ENCODE measurements at places on chromosomes 6 and 20.
A peak's percentile ranks its signal among the peaks of the same experiment; 100 is the strongest.

DNA sequence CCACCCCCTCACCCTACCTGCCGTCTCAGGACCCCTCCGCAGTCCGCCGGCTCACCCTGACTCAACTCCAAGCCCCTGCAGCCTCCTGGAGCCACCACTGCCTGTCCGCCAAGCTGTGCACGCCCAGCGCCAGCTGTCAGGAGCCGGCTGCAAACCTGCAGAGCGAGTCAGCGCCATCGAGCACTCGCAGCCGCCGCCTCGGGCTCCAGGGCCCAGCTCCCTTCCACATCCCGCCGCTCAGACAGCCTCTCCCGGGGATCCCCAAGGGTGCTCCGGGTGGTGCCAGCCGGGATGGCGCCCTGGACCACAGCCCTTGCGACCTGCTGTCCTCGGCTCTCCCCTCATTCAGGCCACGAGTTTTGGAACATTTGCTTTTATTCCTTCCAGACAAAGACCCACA, 4.3 kb downstream of the TNNC2 start:
- DNase-seq = peak; percentile 69

DNA sequence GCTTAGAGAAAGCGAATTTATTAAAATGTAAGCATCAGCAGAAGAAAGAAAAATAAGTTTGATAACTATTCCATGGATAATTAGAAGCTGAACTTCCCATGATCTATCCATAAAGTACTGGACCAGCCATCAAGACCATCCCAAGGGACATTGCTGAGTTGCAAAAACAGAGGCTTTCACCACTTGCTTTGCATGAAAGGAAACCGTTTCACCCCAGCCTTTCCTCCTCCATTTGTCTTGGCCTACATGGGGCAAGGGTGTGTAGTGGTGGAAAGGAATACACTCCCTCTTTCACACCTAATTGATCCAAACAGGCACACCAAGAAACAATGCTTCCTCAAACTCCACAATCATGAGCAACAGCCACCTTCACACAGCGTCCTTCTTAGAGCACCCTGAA, 10.4 kb downstream of the HIVEP2 start:
- DNase-seq = no peak

- DNase-seq = no peak
These were observed 70.1 kb downstream of the ISM1 start for GRCh38 chr20:13291157-13291556.

DNA sequence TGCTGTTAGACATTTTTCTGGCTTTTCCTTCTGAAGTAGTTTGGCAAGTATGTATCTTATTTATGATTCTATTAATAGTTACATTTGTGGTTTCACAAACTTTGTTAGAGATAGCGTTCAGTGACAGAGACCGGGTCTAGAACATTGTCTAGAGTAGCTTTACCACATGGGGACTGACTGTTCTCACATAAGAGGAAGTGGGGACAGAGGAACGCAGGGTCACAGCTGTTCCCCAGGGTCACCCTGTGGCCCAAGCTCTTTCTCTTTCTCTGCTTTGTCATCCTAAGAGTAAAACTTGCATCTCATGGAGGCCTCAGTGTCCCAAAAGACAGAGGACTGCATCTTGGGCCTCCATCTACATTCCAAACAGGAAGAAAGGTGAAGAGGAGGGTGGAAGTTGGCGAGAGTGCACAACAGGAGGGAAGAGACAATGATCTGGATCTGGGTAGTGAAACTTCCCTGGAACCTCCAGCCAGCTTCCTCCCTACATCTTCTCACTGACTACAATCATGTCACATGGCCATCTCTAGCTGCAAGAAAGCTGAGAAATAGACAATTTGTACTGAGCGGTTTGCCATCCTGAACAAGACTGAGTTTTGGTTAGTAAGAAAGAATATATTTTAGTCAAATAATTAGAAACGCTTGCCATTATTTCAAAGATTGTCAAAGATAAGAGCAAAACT, 645.8 kb upstream of the ARID1B start:
- no peak for DNase-seq

DNA sequence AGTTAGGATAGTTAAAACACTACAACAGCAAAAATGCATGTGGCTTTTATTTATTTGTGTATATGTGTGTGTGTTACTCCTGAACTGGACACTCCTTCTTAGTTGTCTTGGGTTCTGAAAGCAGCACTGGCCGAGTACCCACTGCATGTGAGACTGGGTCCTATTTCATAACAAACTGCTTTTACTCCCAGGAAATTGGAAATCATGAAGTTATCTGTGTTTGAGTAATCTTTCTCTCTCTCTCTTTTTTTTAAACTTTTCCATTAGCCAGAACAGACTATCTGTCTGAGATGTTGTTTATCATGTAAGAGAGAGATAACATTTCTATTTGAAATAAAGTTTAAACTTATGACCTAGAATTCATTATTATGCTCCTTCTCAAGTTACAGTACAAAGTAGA, 110.4 kb downstream of the LIN28B start:
- DNase-seq = no peak

DNA sequence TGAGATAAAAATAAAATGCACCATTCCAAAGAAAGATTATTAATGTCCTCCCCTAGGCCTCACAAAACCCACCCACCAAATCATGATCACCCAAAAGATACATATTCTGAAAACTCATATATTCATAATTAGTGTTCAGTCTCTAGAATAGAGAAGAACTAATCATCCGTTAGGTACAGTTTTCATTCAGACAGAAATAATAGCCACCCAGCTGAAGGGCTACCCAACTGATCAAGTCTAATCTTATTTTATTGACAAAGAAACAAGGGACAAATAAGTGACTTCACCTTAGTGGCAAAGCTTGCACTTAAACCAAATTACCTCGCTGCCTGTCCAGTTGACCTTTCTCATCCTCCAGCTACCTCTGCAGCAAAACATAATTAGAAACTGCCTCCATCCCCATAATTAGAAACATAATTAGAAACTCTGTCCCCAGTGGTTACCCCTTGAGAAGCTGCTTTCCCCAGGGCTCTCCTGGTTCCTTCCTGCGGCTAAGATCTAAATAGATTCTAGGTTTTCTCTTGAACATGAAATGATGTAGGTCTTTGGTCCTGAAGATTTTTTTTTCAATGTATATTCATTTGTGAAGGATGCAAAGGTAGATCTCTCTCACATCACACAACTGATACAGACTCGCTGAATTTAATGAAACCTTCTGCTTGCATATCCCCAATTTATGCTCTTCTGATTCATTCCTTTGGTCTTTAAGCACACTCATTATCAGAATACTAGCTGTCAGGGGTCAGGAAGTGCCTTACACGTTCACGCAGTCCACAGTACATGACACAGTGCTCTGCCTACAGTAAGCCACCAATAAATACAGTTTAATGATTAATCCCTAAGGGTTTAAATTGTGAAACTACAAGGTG, 46.3 kb downstream of the HBS1L start:
- DNase-seq = no peak

- no peak for DNase-seq
These were observed 2.9 kb downstream of the KIF25 start for GRCh38 chr6:168000198-168001028.

DNA sequence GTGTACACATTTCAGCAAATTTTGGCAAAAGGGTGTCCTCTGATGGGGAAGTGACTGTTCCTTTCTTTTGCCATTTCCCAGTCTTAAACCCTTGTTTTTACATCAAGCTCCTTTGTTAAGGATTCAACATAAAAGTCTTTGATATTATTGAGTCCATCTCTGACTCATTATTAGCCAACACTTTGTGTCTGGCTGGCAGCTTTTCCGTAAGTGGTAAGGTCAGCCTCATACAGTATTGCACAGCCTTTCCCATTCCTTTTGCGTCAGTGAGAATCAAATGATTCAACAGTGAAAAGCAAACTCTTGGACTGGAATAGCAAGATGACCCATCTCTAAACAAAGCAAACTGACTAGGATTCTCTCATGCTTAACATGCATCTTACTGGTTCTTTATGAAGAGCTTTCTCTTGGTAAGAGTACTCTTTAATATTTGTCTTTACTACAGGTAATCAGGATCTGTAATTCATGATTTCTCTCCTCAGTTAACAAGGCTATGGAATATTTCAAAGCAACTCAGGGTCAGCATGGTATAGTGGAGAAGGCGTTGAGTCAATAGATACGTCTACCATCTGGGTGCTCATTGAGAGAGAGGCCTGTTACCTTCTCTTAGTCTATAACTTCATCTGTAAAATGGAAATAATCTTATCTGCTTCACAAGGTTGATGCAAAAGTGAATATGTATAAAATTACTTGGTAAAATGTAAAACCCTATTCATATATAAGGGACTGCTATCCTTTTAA, 183.6 kb downstream of the PRL start:
- DNase-seq = peak; percentile 96

GRCh38 chr6:119210596-119210995, 132.1 kb upstream of the FAM184A start:
- no peak for DNase-seq

- peak; percentile 1 for DNase-seq
These were observed 129.7 kb downstream of the FAXC start for GRCh38 chr6:99219788-99220187.

DNA sequence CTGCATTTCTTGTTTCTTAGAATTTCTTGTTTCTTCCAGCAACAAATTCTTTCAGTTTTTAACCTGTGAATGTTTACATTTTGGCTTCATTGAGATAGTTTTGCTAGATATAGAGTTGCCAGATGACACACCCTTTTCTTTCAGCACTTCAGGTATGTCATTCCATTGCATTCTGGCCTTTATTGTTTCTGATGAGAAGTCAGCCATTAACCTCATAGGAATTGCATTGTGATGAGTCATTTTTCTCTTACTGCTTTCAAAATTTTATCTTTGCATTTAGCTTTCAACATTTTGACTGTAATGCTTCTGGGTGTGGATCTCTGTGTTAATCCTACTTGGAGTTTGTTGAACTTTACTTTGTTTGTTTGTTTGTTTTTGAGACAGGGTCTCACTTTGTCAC, 440.3 kb upstream of the HS3ST5 start:
- DNase-seq = peak; percentile 12

- peak; percentile 37 for DNase-seq
These were observed 254.0 kb upstream of the GJE1 start for GRCh38 chr6:141878686-141879085.

DNA sequence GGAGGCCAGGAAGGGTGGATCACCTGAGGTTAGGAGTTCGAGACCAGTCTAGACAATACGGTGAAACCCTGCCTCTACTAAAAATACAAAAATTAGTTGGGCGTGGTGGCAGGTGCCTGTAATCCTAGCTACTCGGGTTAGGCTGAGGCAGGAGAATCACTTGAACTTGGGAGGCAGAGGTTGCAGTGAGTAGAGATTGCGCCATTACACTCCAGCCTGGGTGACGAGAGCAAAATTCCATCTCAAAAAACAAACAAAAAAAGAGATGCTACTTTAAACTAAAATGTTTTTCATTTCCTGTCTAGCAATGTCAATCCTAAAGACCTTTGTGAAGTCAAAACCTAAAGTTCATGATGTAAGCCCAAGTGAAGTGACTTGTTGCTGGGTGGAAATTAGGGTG, 12.9 kb downstream of the DSN1 start:
- DNase-seq = no peak

GRCh38 chr20:57089699-57090144, 176.7 kb downstream of the BMP7 start:
- DNase-seq = peak; percentile 56

GRCh38 chr6:305371-306206, 13.3 kb downstream of the DUSP22 start:
- DNase-seq = no peak

- DNase-seq = peak; percentile 84
These were observed 6.4 kb downstream of the RMND1 start for GRCh38 chr6:151445482-151445881.

- DNase-seq = no peak
These were observed 305 bp downstream of the IL17A start for GRCh38 chr6:52186480-52186879.

- DNase-seq = no peak
These were observed 5.6 kb upstream of the CCNC start for GRCh38 chr6:99573980-99574617.

GRCh38 chr6:53581173-53581773, 36.4 kb upstream of the GCLC start:
- peak; percentile 82 for DNase-seq

GRCh38 chr6:38720295-38720694, 5.2 kb downstream of the DNAH8 start:
- peak; percentile 41 for DNase-seq

DNA sequence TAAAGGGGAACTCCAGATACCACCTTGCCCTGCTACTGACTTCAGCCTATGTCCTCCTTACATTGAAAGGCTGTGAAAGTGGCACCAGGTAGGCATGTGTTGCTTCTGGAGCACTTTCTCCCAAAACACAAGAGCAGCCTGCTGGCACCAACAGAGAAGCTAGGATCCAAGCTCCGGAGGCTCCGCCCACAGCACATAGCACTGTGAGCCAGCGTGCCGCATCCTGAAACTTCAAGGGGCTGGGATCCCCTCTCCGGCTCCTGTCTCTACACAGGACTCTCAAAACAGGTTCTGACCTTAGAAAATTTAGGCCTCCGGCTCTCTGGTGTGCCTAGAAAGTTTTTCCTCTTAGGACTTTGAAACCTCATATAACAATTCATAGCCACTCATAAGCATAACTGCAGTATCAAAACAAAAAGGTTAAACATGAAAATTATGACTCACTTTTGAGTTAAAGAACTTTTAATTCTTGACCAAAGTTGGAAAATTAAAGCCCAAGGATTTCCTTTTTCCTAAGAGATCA, 41.1 kb downstream of the EZR start:
- no peak for DNase-seq

DNA sequence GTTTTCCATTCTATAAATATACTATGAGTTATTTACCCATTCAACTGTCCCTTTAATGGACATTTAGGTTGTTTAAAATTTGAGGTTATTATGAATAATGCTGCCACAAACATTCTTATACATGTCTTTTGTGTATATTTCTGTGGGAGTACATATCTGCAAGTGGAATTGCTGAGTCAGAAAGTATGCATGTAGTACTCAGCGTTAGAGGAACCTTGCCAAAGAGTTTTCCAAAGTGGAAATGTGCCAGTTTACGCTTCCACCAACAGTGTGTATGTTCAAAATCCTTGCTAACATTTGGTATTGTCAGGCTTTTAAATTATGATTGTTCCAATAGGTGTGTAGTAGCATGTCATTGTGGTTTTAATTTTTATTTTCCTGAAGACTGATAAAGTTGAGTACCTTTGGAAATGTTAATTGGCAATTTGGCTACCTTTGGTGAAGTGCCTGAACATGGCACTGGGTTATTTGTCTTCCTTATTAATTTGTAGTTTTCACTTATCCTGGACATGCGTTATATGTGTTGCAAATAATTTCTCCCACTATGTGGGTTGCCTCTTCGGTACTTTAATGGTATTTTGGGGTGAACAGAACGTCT, 341.2 kb downstream of the CD83 start:
- DNase-seq = peak; percentile 91

- no peak for DNase-seq
These were observed 260.3 kb upstream of the MOCS1 start for GRCh38 chr6:40194447-40195170.

GRCh38 chr20:3744806-3745685, 12.6 kb downstream of the HSPA12B start:
- peak; percentile 83 for DNase-seq

DNA sequence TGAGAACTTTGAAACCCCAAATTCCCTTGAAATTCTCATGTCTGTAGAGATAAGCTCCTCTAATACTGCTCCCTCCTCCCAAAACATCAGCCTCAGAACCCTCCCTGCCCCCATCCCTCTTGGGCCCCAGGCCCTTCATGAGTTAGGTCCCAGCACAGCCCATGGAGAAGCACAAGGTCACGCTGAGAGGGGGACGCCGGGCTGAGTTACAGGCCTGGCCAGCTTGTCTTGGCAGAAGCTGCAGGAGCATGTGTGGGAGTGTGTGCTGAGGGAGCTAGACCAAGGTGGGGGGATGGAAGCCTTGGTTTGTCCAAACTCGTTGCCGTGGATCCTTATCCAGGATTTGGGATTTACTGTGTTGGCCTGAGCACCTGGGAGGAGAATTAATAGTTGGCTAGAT, 8.5 kb upstream of the PTCRA start:
- no peak for DNase-seq

GRCh38 chr6:36171573-36171972, 25.0 kb upstream of the BRPF3 start:
- no peak for DNase-seq

All from M059J (cell line).